ENCODE measurements at places on chromosomes 4 and X.

- no peak for DNase-seq
- no peak overlapping the region for H3K4me3 ChIP-seq
- no peaks in the 10 kb centered on the region for H3K36me3 ChIP-seq
- no peak overlapping the region for H3K27ac ChIP-seq
- no peaks in the 10 kb centered on the region for H3K4me1 ChIP-seq
Measured at GRCh38 chr4:126251169-126251568, 936.4 kb downstream of the FAT4 start.

GRCh38 chr4:167274351-167274750 is 40.1 kb upstream of the SPOCK3 start:
- no peak for DNase-seq
- H3K27ac ChIP-seq = no peak overlapping the region
- H3K27me3 ChIP-seq = no peaks in the 10 kb centered on the region

DNA sequence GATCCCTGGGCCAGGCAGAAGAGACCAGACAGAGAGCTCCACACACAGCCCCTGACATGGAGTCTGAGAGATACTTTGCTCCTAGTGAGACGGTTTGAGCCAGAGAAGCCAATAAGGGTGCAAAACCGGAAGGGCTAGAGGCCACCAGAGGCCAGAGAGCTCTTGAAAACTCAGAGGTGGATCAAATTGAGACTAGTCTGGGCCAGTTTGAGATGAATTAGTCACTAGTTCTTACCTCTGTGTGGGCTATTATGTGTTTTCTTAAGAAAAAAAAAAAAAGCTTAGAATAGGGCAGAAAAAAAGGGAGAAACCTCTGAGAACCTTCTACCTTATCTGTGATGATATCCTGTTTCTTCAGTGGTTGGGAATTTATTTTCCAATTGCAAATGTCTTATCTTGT is 110.4 kb upstream of the EDNRA start:
- H3K27me3 ChIP-seq = no peaks in the 10 kb centered on the region
- DNase-seq = no peak
- no peak overlapping the region for H3K27ac ChIP-seq
- H3K4me1 ChIP-seq = no peaks in the 10 kb centered on the region
- H3K4me3 ChIP-seq = no peak overlapping the region
- no peaks in the 10 kb centered on the region for H3K36me3 ChIP-seq

DNA sequence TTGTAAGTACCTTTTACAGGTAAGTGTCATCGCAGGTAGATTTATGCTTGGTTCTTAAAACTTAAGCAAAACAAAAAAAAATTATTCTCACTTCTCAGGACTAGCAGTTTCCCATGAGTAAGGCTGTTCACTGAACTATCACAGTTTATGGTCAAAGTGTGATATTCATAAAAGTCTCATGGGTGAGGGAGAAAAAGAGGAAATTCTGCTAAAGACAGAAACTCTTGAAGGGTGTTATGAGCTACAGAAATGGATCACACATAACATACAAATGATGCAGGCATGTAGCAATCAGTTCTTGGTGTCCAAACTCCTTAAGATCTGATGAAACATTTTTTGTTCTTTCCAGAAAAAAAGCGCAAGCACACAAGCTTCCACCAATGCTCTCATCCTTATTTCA is 8.5 kb downstream of the RAB9A start:
- H3K4me3 ChIP-seq = no peak overlapping the region
- peaks cover 53% of the 10 kb centered on the region for H3K4me1 ChIP-seq
- DNase-seq = no peak

- H3K27me3 ChIP-seq = no peaks in the 10 kb centered on the region
- H3K36me3 ChIP-seq = no peaks in the 10 kb centered on the region
- H3K27ac ChIP-seq = no peak overlapping the region
- no peak for DNase-seq
Measured at GRCh38 chr4:12304905-12305304, 876.2 kb upstream of the HS3ST1 start.

GRCh38 chrX:5632061-5632614 is 596.5 kb downstream of the NLGN4X start:
- H3K36me3 ChIP-seq = no peaks in the 10 kb centered on the region
- no peaks in the 10 kb centered on the region for H3K4me1 ChIP-seq
- no peak for DNase-seq
- no peak overlapping the region for H3K4me3 ChIP-seq
- H3K27me3 ChIP-seq = no peaks in the 10 kb centered on the region
- no peak overlapping the region for H3K27ac ChIP-seq

DNA sequence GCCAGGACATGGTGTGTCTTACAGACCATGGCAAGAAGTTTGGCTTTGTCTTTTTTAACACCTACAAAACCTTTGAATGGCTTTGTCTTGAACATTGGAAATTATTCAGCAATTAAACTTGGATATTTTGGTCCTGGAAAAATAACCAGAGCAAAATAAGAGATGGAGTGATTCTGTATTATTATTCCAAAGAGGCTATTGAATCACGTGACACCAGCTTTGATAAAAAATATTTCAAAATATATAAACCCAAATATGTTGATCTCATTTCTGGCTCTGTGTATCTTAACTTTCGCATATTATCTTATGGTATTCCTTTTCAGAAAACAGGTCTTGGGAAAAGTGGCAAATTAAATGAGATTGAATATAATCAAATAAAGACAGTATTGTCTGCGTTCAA is 32.6 kb upstream of the GIMD1 start:
- H3K27ac ChIP-seq = no peak overlapping the region
- no peak overlapping the region for H3K4me3 ChIP-seq

- H3K27ac ChIP-seq = no peak overlapping the region
- H3K36me3 ChIP-seq = no peaks in the 10 kb centered on the region
Measured at GRCh38 chrX:7983581-7983980, 56.4 kb upstream of the PNPLA4 start.

DNA sequence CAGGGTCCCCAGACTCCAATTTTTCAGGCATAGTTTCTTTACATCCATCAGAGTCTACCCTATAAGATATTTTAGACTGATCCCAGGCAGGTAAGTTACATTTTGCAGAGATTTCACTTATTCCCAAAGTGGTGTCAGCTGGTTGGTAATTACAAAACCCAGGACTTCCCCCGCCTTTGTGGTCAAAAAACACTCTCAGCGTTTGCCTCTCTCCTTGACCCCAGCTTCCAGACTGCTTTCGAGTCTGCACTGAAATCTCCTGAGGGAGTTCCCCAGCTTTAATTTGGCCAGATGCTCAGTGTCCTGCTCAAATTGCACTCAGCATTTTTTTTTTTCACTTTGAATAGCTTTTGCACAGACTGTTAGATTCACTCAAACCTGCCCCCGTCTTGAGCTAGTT is 11.2 kb upstream of the AMOT start:
- H3K27ac ChIP-seq = no peak overlapping the region
- H3K27me3 ChIP-seq = peaks cover 6% of the 10 kb centered on the region
- H3K4me3 ChIP-seq = no peak overlapping the region
- peaks cover 23% of the 10 kb centered on the region for H3K4me1 ChIP-seq
- no peaks in the 10 kb centered on the region for H3K36me3 ChIP-seq
- no peak for DNase-seq

- H3K36me3 ChIP-seq = no peaks in the 10 kb centered on the region
- DNase-seq = no peak
- H3K4me3 ChIP-seq = no peak overlapping the region
- no peak overlapping the region for H3K27ac ChIP-seq
Measured at GRCh38 chrX:131704136-131704695, 160.3 kb downstream of the OR13H1 start.

DNA sequence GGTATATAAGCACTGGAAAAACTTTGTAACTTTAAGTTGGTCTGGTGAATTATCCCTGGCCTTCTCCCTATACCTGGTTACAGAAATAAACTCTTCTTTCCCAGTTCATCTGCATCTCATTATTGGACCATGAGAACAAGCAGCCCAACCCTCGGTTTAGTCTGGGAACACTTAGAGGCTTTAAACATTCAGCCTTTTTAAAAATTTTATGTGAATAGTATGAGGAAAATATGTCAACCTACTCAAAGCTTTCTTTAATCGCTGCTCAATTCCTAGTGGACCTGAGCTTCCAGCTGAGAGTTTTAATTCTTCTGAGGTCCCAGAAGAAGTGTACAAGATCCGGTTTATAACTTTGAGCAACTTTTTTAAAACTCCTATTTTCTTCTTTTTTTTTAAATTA is 358.6 kb upstream of the NOCT start:
- no peaks in the 10 kb centered on the region for H3K36me3 ChIP-seq
- no peak overlapping the region for H3K4me3 ChIP-seq

Measured in activated CD8-positive, alpha-beta T cell treated with anti-CD3 and anti-CD28 coated beads, Interleukin-2, amount 10 ng/mL, durations not matched to agents 7 days and 5 days (primary cell).